Inflammatory macrophage (primary cell): ENCODE measurements at places on chromosomes 12 and 14.

DNA sequence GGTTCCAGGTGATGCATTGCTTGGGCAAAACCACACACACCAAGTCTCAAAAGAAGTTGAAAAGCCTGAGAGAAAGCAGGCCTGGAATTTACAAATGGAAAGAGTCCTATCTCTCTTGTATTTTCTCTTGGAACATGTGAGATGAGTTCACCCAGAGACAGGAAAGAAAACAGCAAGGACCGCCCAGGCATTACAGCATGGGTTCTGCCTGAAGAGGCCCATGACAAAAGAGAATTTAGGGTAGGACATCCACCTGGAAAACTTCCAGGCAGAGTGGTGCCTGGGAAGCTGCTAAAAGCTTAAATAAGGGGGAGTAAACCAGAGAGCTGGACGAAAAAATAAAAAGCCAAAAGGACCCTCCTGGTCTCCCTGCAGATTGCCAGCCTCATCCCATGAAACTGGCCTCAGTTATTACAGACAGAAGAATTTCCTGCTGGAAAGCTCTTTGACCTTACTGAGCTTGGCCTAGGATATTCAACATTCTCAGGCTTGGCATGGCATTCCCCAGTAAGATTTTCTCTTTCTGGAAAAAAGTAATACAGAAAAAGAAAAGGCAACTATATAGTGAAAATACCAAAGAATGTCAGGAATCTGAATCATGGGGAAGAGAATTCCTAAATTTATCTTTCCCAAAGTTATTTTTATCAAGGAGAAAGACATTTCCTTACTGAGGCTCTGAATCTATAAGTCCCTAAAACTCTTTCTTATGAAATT is 121.3 kb upstream of the NUDT4 start:
- no peak for DNase-seq

- no peak for DNase-seq
These were observed 5.5 kb downstream of the HOXC10 start for GRCh38 chr12:53990311-53991076.

GRCh38 chr14:105602243-105602750 is 75.9 kb downstream of the TMEM121 start:
- no peak for DNase-seq

DNA sequence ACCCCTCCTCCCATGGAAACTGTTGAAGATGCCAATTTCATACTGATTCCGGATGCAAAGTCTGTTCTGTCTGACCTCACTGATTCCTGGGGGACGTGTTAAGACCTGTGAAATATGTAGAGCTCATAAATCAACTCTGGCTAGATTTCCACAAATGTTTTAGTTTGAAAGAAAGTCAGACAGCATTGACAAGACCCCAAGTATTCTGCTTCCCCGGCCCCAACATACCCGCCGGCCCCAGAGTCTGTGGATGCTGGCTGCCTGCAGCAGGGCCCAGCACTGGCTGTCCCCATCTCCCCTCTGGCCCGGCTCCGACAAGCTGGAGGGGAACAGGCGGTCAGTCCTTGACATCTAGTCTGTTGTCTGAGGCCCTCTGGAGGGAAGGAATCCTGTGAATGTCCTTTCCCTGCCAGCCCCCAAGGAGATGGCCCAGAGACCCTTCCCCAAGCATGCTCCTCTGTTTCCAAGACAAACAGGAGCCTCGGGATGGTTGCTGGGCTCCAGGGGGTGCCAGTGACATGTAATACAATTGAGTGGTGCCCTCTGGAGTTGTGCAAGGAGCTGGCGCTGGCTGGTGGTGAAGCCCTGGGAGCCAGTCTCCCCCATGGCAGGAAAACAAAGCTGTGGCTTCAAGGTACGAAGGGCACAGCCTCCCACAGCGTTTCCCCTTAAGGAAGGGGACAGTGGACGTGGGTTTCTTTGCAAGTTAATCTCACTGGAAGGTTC is 22.3 kb downstream of the FBLN5 start:
- DNase-seq, result no peak

- no peak for DNase-seq
These were observed 733 bp downstream of the TTC7B start for GRCh38 chr14:90815572-90815821.

- no peak for DNase-seq
These were observed 143.7 kb downstream of the AKAP6 start for GRCh38 chr14:32472512-32473463.

DNA sequence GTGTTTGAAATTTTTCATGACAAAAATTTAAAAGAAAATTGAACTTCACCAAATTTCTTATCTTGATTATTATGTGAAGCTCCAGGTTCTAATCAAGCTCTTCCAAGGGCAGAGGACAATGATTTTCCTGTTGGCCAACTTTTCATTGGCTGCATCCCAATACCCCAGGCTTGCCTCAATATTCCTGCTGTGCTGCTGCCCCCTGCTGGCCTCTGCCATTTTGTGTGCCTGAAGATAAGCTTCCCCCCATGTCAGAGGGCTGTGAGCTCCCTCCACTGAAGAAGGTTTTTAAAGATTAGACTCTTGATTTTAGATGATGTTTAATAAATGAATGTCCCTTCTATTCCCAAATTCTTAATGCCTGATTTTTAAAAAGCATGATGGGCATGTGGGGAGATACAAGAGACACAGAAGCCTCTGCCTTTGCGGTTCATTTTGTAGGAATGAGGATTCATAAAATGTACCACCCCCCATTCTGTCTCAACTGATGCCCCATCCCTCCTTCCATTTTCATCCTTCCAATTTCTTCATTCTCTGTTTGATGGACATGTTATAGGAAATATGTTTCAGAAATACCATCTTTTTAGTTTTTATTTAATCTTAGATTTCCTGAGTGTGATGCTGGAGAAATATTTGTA is 76.7 kb upstream of the RGS6 start:
- DNase-seq, result peak; percentile 69

- no peak for DNase-seq
These were observed 135.7 kb downstream of the CNTN1 start for GRCh38 chr12:40827683-40828592.

GRCh38 chr14:100117633-100118395 is 41.6 kb downstream of the DEGS2 start:
- peak; percentile 61 for DNase-seq

DNA sequence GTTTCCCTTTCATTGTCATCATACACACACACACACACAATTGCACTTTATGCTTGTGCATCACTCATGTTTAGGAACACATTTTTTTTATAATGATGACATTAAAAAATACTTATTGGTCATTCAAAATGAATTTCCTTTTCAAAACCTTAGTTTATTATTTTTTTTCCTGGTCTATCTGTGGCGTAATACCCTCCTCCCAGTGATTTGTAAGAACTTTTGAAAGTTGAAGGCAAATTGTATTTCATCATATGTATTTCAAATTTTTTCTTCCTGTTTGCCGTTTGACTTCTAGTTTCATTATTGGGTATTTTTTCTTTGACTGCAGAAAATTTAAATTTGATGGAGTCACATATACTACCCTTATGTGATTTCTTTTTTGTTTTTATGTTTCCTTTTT is 2.5 kb upstream of the LRRK2 start:
- peak; percentile 61 for DNase-seq

DNA sequence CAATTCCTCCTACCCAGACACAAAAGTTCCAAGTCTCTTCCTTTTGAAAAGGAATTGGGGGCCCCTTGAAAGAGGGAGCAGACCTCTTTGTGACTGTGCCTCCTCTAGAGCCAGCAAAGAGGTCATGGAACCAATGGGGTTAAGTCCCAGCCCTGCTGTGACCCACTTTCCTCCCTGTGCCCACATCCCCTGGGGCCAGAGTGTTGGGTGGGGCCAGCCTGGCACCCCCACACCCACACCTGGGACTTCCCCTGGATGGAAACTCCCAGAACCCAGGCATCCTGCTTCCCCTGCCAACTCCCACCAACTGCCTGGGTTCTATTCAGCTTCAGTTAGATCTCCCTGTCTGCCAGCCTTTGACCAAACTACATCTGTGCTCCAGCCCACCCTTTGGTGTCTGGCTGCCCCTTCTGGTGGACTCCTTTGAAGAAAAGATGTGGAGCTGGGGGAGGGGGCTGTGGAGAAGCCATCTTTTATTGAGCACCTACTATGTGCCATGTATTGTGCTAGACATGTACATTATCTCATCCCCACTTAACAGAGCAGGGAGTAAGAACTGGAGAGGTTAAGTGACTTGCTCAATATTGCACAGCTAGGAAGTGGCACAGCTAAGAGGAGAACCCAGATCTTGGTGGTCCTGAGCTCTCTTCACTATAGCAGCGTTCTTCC is 4.6 kb upstream of the RARG start:
- DNase-seq, result no peak

DNA sequence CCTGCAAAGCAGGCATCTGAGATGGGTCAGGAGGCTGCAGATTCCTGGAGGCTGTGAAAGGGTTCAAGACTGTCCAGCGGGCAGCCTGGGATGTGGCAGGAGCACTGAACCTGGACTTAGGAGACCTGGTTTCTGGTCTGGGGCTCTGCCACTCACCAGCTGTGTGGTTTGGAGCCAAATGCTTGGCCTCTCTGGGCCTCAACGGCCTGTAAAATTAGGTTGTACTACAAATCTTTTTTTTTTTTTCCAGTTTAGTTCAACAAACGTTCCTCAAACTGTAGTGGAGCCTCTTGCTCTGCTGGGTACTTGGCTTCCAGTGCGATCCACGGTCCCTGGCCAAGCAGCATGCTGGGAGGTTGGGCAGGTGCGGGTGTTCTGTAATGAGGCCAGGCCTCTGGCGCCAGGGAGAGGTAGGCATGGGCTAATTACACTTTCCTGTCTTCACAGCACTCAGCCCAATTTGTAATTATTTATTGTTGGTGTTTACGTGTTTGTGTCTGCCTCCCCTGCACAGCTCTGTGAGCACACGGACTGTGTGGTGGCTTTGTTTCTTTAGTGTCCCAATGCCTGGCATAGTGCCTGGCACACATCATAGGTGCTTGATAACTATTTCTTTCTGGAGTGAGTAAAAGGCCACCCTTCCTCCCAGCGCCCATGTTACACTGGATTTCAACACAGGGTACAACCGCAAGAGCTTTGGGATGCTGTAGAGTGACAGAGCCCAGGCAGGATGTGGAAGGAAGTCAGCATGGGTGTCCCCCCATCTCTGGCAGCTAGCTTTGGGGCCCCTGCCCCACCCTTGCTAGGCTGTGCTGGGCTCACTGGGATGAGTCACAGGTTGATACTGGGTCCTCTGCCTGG is 5.8 kb upstream of the KRT80 start:
- peak; percentile 86 for DNase-seq

DNA sequence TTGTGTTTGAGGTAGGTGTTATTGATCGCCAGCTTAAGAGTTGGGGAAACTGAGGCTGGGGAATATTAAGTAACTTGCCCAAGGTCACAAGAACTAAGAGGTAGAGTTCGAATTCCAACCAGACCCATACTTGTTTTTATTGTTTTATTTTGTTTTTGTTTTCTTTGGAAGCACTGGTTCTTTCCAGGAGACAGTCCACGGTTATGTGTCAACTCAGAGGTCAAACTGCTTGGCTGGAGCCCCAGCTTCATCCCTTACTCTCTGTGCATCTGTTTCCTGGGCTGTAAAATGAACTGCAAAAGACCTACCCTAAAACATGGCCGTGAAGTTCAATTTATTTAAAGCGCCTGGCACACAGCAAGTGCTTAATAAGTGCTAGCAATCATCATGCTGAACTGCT is 74.4 kb upstream of the MAP1LC3B2 start:
- no peak for DNase-seq

DNA sequence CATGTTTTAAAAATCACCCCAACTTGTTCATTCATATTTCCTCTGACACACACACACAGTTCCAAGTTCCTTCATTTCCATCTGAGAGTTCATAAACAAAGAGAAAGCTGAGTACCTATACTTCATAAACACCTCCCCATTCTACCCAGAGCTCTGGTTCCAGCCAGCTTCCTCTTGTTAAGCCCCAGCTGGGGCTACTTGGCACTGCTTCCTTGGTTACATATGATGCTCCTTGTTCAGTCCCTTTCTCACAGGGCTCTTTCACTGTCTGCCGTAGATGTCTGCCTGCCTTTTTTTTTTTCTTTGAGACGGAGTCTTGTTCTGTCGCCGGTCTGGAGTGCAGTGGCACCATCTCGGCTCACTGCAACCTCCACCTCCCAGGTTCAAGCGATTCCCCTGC is 77.5 kb downstream of the COX16 start:
- no peak for DNase-seq

- no peak for DNase-seq
These were observed 11.0 kb downstream of the DLGAP5 start for GRCh38 chr14:55180434-55180833.

DNA sequence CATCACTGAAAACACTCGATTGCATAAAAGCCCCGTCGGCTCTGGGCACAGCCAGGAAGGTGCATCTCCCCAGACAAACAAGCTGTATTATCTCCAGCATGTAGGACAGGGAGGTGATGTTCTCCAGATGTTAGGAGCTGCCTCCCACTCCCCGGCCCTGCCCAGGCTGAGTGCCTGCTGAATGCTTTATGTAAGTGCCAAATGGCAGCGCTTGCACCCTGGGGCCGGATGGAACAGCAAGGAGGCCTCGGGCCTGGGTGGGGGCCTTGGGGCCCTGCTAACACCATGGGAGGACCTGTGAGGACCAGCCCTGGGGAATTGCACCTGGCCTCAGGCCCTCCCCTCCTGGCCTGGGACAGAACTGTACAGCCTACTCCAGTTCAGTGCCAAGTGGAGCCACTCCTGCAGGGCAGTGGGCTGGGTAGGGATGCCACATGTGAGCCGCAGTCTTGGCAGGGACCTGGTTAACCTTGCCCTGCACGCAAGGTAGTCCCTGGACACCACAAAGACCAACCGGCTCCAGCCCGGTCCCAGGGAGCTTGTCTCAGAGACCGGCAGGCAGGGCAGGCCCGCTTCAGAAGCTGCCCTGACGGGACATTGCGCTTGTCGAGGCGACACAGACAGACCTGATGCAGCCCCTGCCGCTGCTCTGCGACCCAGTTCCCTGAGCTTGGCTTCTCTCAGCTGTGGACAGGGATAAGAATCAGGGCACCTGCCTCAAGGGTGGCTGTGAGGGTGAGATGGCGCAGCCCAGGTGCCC is 35.3 kb upstream of the PPP1R13B start:
- DNase-seq, result no peak

- no peak for DNase-seq
These were observed 368.4 kb downstream of the ATP23 start for GRCh38 chr12:58309806-58310205.
